ENCODE measurements at places on chromosomes 1 and 21. TPM values are rescaled to one million over a fixed set of nuclear protein-coding genes. Genes with fewer than 3 reads are reported as not detected.

TCHH gene
- not detected for total RNA-seq

TRAF3IP3 gene
- not detected for total RNA-seq

BMP8B gene
- total RNA-seq = under 0.01 TPM

NEK2 gene
- total RNA-seq = 7.2 TPM

SOX13 gene
- 24.6 TPM for total RNA-seq

SYTL1 gene
- total RNA-seq = under 0.01 TPM

PSMB4 gene
- 398 TPM for total RNA-seq

SLAMF7 gene
- not detected for total RNA-seq

INTS7 gene
- 18.2 TPM for total RNA-seq

BCAR3 gene
- total RNA-seq = 57.5 TPM

LCE3B gene
- total RNA-seq = not detected

CCDC27 gene
- not detected for total RNA-seq

JAM2 gene
- 1.8 TPM for total RNA-seq

IGSF21 gene
- total RNA-seq = not detected

PLPPR4 gene
- 0.19 TPM for total RNA-seq

LAMC2 gene
- 2.3 TPM for total RNA-seq

SPATA21 gene
- not detected for total RNA-seq

FMO4 gene
- 1.2 TPM for total RNA-seq

PPFIA4 gene
- total RNA-seq = under 0.01 TPM

ADAMTSL4 gene
- total RNA-seq = 0.38 TPM

WNT2B gene
- 2.3 TPM for total RNA-seq

WDR64 gene
- not detected for total RNA-seq

NAXE gene
- 73.1 TPM for total RNA-seq

NPHS2 gene
- total RNA-seq = not detected

Data from vein endothelial cell (primary cell).